ENCODE measurements at places on chromosomes 7 and 10.

- DNase-seq: no peak
Observed at GRCh38 chr10:23525406-23525805, 86.5 kb downstream of the OTUD1 start.

- DNase-seq: no peak
Observed at GRCh38 chr7:28018446-28018845, 162.1 kb downstream of the JAZF1 start.

DNA sequence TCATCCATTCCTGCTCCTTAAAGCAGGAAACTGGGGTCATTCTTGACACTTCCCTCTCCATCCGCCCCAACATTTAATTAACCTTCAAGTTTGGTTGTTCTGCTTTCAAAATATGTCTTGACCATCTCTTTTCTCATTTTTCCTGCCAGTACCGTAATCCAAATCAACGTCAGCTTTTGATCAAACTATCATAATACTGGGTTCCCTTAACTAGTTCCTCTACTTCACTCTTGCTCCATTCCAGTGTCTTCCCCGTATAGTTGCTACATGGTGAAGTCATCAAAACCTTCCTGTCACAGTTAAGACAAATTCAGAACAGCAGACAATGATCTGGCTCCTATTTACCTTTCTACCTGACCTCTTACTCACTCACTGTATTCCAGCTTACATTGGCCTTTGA is 6.6 kb upstream of the KLF14 start:
- DNase-seq: no peak

- no peak for DNase-seq
Observed at GRCh38 chr10:126380352-126381076, 7.8 kb downstream of the ADAM12 start.
